ENCODE measurements at places on chromosomes 5 and 9. TPM values are rescaled to one million over a fixed set of nuclear protein-coding genes. Genes with fewer than 3 reads are reported as not detected.

Gene ARRDC3
- 41.5 TPM for total RNA-seq

Gene PTCD2
- 19.3 TPM for total RNA-seq

Gene CFAP90
- total RNA-seq: not detected

Gene DMRT3
- total RNA-seq: not detected

Gene SPATA31A7
- not detected for total RNA-seq

GRCh38 chr5:74402553-74402952 lies 238.0 kb downstream of the ENC1 start:
- DNase-seq: no peak
- H3K27me3 ChIP-seq: no peaks in the 10 kb centered on the region
- H3K36me3 ChIP-seq: no peaks in the 10 kb centered on the region
- H3K4me3 ChIP-seq: no peak overlapping the region
- H3K27ac ChIP-seq: no peak overlapping the region
- H3K4me1 ChIP-seq: no peaks in the 10 kb centered on the region

DNA sequence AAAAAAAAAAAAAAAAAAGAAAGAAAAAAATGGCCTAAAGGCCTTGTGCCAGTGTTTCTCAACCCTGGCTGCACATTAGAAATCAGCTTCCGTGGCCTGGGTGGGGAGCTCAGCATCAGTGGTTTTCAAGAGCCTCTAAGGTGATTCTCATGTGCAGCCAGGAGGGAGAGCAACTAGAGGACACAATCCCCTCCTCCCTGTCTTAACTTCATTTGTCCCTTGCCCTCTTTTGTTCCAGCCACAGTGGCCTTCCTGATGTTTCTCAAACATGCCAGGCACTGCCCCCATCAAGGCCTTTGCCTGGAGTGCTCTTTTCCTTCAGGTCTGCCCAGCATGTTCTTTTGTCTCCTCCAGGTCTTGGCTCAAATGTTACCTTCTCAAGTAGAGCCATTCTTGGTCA lies 42.4 kb downstream of the HOMER1 start:
- H3K4me1 ChIP-seq: no peaks in the 10 kb centered on the region
- H3K36me3 ChIP-seq: no peaks in the 10 kb centered on the region
- no peak for DNase-seq
- H3K27me3 ChIP-seq: no peaks in the 10 kb centered on the region

GRCh38 chr9:93464876-93465275 lies 11.5 kb upstream of the FAM120AOS start:
- H3K4me1 ChIP-seq: peaks cover 20% of the 10 kb centered on the region
- H3K4me3 ChIP-seq: no peak overlapping the region
- no peaks in the 10 kb centered on the region for H3K27me3 ChIP-seq

GRCh38 chr5:67120032-67120431 lies 76.6 kb downstream of the CD180 start:
- H3K27me3 ChIP-seq: peaks cover 20% of the 10 kb centered on the region
- H3K36me3 ChIP-seq: no peaks in the 10 kb centered on the region
- no peak overlapping the region for H3K4me3 ChIP-seq

DNA sequence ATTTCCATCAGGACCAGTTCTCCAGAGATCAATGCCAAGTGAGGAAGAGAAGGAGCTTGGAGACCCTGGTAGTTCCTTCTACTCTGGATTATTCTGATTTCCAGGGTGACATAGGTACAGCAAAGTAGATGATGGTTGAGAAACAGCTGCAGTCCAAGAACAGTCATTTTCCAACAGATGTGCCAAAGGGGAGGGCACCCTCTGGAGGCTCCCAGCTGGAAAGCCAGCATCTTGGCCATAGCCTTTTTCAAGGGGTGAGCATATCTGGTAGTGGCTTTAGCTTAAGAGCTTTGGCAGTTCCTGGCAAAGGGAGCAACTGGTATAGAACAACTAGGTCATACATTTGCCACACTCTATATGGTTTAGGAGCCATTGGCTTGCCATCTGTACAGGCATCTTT lies 492.7 kb downstream of the RASEF start:
- H3K27me3 ChIP-seq: no peaks in the 10 kb centered on the region
- H3K36me3 ChIP-seq: no peaks in the 10 kb centered on the region
- no peaks in the 10 kb centered on the region for H3K4me1 ChIP-seq
- DNase-seq: no peak
- H3K27ac ChIP-seq: no peak overlapping the region
- H3K4me3 ChIP-seq: no peak overlapping the region

DNA sequence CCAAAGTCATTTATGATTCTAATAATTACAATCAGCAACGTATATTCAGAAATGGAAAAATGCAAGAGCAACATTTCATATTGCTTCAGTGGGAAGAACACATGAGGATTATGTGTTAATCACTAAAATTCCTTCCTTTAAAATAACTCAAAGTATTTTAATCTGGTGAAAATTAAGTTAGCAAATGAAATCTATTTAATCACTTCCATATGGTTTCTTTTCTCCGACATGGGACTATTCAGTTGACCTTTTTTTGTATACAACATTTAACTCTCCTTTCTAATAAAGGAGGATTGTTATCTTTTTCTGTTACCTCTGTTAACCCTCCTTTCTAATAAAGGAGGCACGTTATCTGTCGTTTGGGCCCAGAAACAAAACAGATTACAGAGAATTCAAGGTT lies 59.9 kb downstream of the HOMER1 start:
- H3K36me3 ChIP-seq: no peaks in the 10 kb centered on the region
- H3K27me3 ChIP-seq: no peaks in the 10 kb centered on the region
- H3K4me3 ChIP-seq: no peak overlapping the region
- DNase-seq: no peak
- H3K4me1 ChIP-seq: no peaks in the 10 kb centered on the region

- no peak for DNase-seq
- H3K36me3 ChIP-seq: peaks cover 39% of the 10 kb centered on the region
- no peaks in the 10 kb centered on the region for H3K4me1 ChIP-seq
- H3K27ac ChIP-seq: no peak overlapping the region
- no peak overlapping the region for H3K4me3 ChIP-seq
Measured at GRCh38 chr9:96391021-96391765, 7.7 kb upstream of the SLC35D2 start.

- peak; percentile 10 for DNase-seq
- peaks cover 15% of the 10 kb centered on the region for H3K27me3 ChIP-seq
- no peaks in the 10 kb centered on the region for H3K4me1 ChIP-seq
- no peak overlapping the region for H3K27ac ChIP-seq
- no peak overlapping the region for H3K4me3 ChIP-seq
Measured at GRCh38 chr5:35182910-35183535, 47.3 kb downstream of the PRLR start.

DNA sequence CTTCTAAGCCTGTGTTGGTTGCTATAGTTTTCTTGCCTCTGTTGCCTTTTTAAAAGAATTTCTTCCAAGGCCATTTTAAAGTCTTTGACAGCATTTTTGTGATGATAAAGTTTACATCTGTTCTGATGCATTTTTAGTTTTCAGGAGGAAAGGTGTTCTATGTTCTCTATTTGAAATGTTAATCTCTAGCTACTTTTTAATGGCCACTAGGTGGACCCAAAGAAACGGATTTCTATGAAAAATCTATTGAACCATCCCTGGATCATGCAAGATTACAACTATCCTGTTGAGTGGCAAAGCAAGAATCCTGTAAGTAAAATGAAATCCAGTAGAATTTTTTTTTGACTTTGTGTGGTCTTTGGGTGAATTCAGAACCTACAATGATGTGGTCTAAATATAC lies 60.2 kb downstream of the MELK start:
- H3K27ac ChIP-seq: no peak overlapping the region
- no peak overlapping the region for H3K4me3 ChIP-seq
- peak; percentile 7 for DNase-seq
- no peaks in the 10 kb centered on the region for H3K4me1 ChIP-seq

- H3K27ac ChIP-seq: no peak overlapping the region
- H3K27me3 ChIP-seq: no peaks in the 10 kb centered on the region
- H3K4me1 ChIP-seq: no peaks in the 10 kb centered on the region
- H3K36me3 ChIP-seq: no peaks in the 10 kb centered on the region
- H3K4me3 ChIP-seq: no peak overlapping the region
- no peak for DNase-seq
Measured at GRCh38 chr5:59709346-59709821, 184.1 kb downstream of the PDE4D start.

DNA sequence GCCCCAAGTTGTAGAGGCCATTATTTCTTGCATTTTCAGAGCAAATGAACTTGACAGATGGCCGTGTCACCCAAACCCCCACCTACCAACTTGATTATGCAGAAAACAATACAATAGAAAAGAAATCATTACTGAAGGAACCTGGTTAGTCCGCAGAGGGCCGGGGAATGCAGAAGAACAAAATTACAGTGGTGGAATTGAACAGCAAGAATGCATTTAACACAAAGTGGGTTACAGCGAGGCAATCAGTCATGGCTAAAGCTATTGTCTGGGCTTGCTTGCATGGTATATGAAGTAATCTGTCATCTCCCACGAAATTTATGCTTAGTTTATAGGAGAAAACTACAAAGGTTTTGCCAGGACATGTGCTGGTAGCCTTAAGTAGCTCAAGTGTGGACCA lies 238.3 kb upstream of the IRX1 start:
- no peaks in the 10 kb centered on the region for H3K27me3 ChIP-seq
- no peak overlapping the region for H3K27ac ChIP-seq
- no peak for DNase-seq
- no peaks in the 10 kb centered on the region for H3K36me3 ChIP-seq

DNA sequence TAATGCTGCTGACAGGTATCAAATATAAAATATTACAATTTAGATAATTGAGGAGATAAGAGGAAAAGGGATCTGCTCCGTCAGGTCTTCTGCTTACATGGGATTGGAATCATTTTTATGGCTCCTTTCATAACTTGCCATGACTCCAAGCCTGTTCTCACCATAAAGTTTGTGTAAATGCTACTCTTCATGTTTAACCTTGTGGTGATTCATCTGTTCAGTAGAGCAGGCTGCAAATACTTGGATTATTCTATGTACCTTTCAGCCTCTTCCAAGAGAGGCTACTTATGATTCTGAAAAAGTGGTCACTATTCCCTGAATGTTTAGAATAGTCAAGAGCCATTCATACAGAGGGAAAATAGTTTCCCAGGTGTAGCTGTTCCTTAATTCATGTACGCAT lies 66.9 kb downstream of the SLC44A1 start:
- DNase-seq: no peak
- H3K27ac ChIP-seq: no peak overlapping the region
- no peaks in the 10 kb centered on the region for H3K36me3 ChIP-seq
- H3K4me3 ChIP-seq: no peak overlapping the region
- H3K27me3 ChIP-seq: no peaks in the 10 kb centered on the region

DNA sequence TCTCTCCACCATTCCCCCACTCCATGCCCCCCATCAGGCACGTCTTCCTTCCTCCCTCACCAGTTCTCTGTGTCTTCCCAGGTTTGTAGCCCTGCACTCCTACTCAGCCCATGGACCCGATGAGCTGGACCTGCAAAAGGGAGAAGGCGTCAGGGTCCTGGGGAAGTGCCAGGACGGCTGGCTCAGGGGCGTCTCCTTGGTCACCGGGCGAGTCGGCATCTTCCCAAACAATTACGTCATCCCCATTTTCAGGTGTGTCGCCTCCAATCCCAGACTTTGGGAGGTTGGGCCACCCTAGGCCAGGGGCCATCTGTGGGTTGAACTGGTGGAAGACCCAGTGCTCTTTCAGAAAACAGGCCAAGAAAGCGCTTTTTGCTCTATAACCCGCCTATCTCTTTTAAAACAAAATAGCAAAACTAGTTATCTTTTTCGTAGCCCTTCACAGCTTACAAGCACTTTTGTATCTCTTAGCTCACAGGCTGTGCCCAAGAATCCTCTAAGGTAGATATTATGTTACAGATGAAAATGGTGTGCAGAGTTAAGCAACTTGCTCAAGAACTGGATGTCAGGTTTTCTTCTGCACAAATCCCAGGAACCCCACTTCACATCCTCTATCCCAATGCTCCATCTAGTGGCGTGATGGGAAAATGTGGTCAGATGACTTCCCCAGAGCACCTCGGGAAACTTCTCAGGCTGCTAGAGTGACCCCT lies 56.2 kb downstream of the PLAC8L1 start:
- peak; percentile 48 for DNase-seq
- no peaks in the 10 kb centered on the region for H3K27me3 ChIP-seq
- no peak overlapping the region for H3K27ac ChIP-seq
- peaks cover 22% of the 10 kb centered on the region for H3K4me1 ChIP-seq
- H3K4me3 ChIP-seq: no peak overlapping the region

GRCh38 chr5:24364711-24365110 lies 280.1 kb downstream of the CDH10 start:
- no peak for DNase-seq
- H3K27ac ChIP-seq: no peak overlapping the region

DNA sequence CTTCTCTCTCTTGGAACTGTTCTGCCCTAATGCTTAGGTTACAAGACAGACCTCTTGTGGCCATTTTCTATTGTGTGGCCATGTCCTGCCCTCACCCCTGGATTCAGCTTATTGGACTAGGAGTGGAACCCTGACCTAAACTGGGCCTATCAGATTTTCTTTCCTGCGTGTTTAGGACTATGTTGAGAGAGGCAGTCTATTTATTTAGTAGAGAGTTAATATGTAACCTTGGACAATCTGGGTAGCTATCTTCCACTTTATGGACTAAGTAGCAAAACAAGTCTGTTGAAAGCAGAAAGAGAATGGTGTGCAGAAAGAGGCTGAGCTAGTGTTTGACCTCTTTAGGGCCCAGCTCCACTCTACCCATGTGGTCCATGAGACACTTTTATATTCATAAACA lies 82.6 kb upstream of the SMIM32 start:
- no peak overlapping the region for H3K4me3 ChIP-seq
- H3K36me3 ChIP-seq: no peaks in the 10 kb centered on the region

DNA sequence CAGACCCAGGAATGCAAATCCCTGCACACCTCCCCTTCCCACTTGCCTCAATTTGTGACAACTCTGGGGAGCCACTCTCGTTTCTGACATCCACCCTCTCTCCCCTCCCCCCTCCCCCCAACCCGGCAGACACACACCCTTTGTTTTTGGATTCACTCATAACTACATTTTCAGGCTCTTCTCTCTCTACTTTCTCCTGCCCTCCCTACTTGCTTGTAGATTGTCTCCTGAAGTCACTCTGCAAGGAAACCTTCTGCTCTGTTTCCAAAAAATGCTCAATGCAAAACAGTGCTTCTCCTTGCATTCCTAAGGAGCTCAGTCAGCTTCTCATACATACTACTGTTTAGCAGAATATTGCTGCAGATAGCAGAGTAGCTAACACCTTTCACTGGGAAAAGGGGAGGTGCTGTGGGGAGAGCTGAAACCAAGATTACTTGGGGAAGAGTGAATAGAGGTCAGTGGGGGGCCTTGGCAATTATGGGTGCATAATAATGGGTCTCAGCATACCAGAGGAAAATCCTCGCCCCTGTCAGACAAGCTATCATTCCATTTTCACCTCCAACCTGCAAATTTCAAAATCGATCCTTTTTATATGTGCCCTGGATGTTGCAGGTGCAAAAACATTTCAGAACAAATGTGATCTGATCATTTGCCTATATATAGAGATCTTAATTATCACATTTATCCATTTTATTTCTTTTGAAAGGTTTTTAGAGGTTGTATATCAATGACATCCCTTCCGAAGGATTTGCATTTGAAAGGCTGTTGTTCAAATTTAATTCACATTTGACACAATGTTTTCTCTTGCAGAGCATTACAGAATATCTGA lies 1860.7 kb upstream of the WWC1 start:
- H3K27me3 ChIP-seq: no peaks in the 10 kb centered on the region
- H3K4me1 ChIP-seq: no peaks in the 10 kb centered on the region
- DNase-seq: no peak
- no peaks in the 10 kb centered on the region for H3K36me3 ChIP-seq
- no peak overlapping the region for H3K27ac ChIP-seq
- no peak overlapping the region for H3K4me3 ChIP-seq
